ENCODE measurements at places on chromosomes 12 and 14.

- DNase-seq: no peak
These were observed 143.1 kb downstream of the BICD1 start for GRCh38 chr12:32249777-32250176.

DNA sequence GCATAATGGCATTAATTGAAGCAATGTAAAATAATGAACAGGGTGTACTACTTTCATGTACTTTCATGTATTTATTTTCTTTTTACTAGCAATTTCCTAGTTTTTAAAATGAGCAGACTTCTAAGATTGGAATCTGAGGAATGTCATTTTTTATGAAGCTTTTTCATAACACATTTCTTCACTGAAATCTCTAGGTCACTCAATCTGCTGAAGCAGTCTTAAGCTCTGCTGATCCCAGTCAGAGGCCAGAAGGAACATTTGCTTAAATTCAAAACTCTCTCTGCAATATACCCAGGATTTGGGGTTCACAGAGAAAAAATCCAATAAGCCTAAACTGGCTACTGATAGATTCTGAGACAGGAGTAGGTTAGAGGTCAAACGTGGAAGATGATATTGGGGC, 73.6 kb upstream of the CNTN1 start:
- DNase-seq: no peak

- DNase-seq: no peak
These were observed 26.2 kb downstream of the LGR5 start for GRCh38 chr12:71465796-71466195.

DNA sequence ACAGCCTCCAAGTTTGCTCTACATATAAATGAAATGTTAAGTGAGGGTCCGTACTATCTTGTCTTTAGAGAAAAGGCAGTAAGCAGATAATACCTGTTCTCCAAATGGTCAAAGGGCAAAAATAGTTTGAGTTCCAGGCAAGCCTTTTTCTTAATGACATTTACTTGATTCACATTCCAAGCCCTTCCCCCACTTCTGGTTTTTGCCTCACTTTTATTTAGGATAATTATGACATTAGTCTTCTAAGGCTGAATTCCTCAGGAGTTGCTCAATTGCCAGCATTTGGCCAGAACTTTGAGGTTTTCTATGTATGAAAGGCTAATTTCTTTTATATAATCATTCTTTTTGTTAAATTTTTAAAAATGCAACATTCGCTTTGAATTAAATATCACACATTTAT, 62.5 kb upstream of the DUSP6 start:
- no peak for DNase-seq

- DNase-seq: no peak
These were observed 47.3 kb upstream of the BCAT1 start for GRCh38 chr12:24996102-24996797.

GRCh38 chr14:69096781-69097475, 56.0 kb downstream of the DCAF5 start:
- no peak for DNase-seq

- no peak for DNase-seq
These were observed 208.9 kb downstream of the PIK3C2G start for GRCh38 chr12:18470251-18470650.

- no peak for DNase-seq
These were observed 2.1 kb downstream of the CD9 start for GRCh38 chr12:6202304-6202703.

- DNase-seq: no peak
These were observed 61.6 kb downstream of the SH2B3 start for GRCh38 chr12:111467092-111467856.

GRCh38 chr12:47299586-47299985, 219.8 kb upstream of the AMIGO2 start:
- DNase-seq: no peak

- no peak for DNase-seq
These were observed 830.0 kb upstream of the NOVA1 start for GRCh38 chr14:27427796-27428195.

DNA sequence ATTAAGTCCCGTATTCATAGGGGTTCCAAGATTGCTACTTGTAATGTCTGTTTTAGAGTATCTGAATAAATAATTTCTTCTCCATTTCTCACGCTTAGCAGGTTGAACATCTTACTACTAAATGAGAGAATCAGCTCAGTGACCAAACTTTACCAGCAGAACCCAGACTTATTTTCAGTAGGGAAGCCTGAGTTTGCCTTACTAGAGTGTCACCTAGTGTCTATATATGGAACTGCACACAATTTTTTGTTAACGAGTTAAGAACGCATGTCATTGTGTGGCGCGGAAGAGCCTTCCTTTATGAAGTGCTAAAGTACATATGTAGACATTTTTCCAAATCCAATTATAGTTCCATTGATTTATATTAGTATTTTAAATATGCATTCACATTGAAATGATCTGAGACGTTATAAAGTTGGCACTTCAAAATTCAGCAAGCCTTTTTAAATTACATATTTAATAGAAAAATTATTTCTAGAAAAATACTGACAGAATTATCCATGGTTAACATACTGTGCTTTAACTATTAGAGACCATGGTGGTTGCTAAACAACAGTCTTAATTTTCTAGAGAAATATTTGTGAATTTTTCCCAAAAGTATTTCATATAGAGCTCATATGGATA, 88.3 kb downstream of the RPS29 start:
- DNase-seq: peak; percentile 70
